Upper lobe of right lung (tissue), 1 donor: ENCODE measurements at places on chromosomes 6 and 20. TPM values are rescaled to one million over a fixed set of nuclear protein-coding genes. Genes with fewer than 3 reads are reported as not detected.
A peak's percentile ranks its signal among the peaks of the same experiment; 100 is the strongest.

DNA sequence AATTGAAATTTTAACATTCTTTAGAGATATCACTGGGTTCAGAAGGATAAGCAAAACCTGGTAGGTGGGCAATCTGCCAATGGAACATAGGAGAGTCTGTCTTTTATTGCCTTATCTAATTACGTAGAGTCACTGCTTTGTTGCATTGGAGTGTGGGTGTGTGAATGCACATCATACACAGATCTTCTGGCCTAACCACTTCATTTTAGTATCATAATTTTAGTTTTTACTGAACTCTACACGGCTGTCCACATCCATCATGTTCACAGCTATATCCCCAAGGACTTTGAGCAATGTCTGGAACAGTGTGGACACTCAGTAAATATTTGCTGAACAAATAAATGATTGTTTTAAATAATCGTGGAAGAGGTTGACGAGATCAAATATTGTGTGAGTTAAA lies 104.6 kb upstream of the AKIRIN2 start:
- no peak for DNase-seq

FYN gene
- 115 TPM for total RNA-seq

- DNase-seq: no peak
Observed at GRCh38 chr6:25456249-25457040, 177.3 kb downstream of the CARMIL1 start.

DNA sequence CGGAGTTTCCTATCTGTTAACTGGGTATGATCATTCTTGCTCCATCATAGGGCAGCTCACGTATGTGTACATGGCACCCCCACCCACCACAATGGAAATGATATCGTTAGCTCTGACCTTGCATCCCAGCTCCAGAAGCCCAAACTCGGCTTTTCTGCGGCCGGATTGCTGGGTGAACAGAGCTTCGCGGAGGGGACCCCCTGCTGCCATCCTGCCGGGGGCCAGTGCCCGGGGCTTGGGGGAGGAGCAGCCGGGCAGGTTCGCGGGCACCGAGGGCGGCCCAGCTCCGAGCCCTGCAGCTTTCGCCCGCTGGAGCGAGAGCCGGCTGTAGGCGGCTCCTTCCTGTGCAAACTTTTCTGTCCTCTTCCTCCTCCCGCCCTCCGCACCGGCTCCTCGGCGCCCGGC lies 24.9 kb upstream of the FUCA2 start:
- DNase-seq: peak; percentile 83

- DNase-seq: peak; percentile 87
Observed at GRCh38 chr6:16238963-16239797, 793 bp downstream of the GMPR start.

DNA sequence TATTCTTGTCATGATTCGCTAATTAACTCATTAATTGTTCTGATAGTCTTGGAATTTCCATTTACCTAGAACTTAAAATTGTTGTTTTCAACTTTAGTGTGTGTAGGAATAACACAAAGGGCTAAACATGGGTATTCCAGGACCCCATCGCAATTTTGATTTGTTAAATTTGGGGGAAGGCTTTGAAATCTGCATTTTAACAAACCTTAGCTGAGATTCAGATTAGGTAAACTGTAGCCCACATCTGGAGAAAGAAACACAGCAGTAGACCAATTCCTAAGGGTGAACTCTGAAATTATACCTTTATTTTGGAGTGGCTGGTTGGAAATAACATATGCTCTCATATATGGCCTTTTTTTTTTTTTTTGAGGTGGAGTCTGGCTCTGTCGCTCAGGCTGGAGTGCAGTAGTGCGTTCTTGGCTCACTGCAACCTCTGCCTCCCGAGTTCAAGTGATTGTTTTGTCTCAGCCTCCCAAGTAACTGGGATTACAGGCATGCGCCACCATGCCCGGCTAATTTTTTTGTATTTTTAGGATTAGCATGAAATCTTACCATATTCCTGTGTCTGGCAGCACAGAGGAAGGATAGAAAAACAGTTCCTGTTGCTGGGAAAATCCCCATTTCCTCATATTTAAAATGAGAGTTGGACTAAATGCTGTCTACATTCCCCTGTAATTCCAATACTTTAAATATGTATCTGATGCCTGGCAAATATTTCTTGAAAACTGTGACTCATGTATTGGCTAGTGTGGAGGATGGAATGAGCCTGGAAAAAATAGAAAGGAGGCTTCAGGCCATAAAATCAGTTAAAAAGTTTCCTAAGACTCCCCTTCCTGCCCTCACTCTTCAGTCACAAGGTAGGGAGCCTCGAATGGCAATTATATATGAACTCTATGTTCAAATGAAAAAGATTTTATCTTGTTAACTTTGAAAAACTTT lies 96.7 kb upstream of the FAM184A start:
- DNase-seq: no peak

- DNase-seq: no peak
Observed at GRCh38 chr6:130585587-130585986, 219.8 kb downstream of the TMEM200A start.

DNA sequence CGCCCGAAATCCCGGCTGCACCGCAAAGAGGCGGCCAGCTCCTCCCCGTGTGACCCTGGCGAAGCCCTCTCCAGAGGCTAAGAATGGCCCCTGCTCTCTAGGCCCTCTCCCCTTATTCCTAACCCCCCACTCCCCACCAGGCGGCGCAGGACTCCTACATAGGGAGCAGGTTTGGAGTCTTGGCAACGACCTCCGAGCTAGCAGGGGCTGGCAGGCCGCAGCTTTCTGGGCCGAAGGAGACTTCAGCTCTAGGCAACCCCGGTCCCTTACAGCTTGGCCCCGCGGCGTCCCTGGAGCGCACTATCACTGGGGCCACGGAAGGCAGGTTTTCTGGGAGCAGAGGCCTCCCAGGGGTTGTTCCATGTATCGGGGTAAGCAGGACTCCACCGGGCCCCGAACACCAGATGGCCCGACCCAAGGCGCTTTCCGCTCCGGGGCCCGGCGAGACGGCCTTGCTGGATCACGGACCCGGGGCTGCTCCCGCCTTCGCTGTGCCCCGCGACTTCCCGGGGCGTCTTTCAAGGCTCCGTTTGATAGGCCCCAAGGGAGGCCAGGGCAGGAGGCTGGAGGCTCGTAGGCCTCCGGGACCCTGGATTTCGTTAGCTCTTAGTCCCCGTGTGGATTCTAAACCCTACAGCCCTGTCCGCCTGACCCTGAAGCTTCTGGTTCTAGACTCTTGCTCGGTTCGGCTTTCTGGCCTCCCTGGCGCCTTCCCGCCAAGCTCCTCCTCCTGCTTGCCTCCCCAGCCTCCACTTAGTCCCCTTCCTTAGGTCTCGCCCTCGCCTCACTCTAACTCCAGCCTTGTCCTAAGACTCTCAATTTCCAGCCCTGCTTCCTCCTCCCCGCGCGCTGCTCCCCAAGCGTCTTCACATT lies 1.9 kb downstream of the SLC32A1 start:
- no peak for DNase-seq

GRCh38 chr6:15417811-15418210 lies 171.9 kb downstream of the JARID2 start:
- DNase-seq: no peak

OXT gene
- total RNA-seq: not detected

DNA sequence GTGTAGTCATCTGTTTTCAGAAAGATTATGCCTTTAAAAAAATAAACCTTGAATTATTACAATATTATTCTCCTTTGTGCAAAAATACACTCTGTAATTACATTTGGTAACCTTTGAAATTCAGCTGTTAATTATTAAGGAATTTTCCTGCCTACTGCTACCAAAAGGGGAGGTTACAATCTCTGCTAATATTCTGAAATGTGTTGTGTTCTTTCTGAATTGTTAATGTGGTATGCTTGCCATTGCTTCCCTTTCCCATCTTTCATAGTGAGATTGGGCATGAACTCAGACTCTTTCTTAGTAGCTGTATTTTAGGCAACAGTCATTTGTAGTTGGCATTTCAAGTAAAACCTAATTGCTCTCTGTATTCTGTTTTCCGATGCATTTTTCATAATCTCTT lies 73.0 kb downstream of the PHF3 start:
- DNase-seq: no peak

DNA sequence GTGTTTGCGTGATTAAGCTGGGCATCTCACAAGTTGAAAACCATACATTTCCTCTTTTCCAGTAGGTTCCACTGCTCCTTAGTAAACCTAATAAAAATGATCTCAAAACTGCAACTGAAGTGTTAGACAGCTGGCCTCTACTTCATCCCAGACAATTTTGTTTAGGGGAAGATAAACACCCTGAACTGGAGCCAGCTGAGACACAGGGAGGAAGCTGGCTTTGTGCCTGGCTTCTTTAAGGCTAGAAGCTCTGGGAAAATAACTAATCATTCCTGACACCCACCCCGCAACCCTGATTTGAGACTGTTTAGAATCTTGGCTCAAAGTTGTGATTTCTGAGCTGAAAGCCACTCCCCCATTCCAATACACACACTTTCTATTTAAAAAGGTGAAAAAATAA lies 11.6 kb downstream of the PTPRT start:
- DNase-seq: no peak
